ENCODE measurements at places on chromosomes 12 and 14. TPM values are rescaled to one million over a fixed set of nuclear protein-coding genes. Genes with fewer than 3 reads are reported as not detected.

The NAV3 gene
- total RNA-seq, result 13.6 TPM

The GDF3 gene
- total RNA-seq, result 0.34 TPM

GRCh38 chr14:62079038-62079437 lies 316.8 kb downstream of the SNAPC1 start:
- DNase-seq, result no peak

DNA sequence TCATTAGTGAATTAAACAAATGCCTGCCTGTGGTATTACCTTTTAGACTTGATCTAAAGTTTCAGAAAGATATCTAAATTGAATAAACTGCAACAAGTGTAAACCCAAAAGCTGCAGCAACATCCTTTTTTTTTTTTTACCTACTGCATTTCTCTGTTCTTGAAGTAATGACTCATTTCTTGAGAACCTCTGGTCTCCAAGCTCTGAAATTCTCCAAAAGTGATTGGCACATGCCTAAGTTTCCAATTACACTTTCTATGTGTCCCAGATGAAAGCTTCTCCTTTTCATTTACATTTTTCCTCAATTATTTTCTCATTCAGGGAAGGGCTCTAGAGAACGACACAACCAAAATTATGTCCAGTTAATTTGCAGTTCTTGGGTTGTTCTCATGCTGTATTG lies 435.2 kb upstream of the DCN start:
- DNase-seq, result no peak

DNA sequence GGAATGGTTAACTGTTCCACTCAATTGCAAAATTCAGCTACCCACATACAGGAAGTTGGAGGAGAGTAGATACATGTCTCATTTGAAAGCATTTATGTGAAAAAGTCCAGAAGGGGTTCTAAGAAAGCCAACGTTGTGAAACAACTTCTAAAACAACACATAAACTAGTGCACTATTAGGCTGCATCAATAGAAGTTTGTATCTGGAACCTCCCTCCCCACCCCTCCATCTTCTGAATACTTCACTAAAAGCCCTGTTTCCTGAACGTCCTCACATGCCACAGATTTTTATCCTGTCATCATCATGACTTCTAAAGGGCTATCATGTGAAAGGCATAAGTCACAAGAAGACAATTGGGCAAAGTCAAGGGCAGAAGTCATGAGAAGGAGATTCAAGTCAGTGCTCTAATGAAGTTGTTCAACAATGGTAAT lies 5.5 kb downstream of the KRT79 start:
- DNase-seq, result no peak

GRCh38 chr14:92456215-92457015 lies 57.2 kb upstream of the RIN3 start:
- DNase-seq, result peak; percentile 65

All from glutamatergic neuron (in vitro differentiated cells).